Right atrium auricular region (tissue), 2 donors: ENCODE measurements at places on chromosomes 16 and 17. TPM values are rescaled to one million over a fixed set of nuclear protein-coding genes. Genes with fewer than 3 reads are reported as not detected.

CES3 gene
- total RNA-seq = 0.16 TPM

KRT14 gene
- 20.3 TPM for total RNA-seq

C1QTNF8 gene
- total RNA-seq = not detected

USP6 gene
- total RNA-seq = not detected

KRT31 gene
- total RNA-seq = not detected

SRCIN1 gene
- total RNA-seq = 0.52 TPM

GRCh38 chr17:57666201-57666870 is 78.8 kb downstream of the CCDC182 start:
- no peak for DNase-seq
- H3K4me3 ChIP-seq = no peak overlapping the region
- no peak overlapping the region for H3K27ac ChIP-seq
- H3K4me1 ChIP-seq = no peaks in the 10 kb centered on the region

DNA sequence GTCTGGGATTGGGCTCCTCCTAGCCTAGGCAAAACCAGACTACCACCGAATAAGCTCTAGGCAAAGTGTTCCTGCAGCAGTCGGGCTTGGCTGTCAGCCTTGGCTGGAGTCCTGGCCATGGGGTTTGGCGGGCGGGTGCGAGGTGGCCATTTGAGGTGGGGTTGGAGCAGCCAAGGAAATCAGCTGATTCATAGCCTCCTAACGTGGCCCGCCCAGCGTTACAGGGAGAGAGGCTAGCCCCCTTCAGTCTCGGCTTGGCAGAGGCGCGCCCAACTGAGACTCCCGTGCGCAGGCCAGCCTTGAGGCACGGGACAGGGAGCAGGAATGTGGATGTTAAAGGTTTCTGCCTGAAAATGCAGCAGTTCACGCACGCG is 1.9 kb downstream of the PMP22 start:
- no peaks in the 10 kb centered on the region for H3K27me3 ChIP-seq
- H3K36me3 ChIP-seq = peaks cover 17% of the 10 kb centered on the region
- H3K4me1 ChIP-seq = no peaks in the 10 kb centered on the region
- peak overlapping the region; percentile 97 for H3K27ac ChIP-seq
- peak overlapping the region; percentile 60 for H3K4me3 ChIP-seq
- peak; percentile 96 for DNase-seq

GRCh38 chr17:33166472-33166871 is 126.6 kb downstream of the ASIC2 start:
- no peaks in the 10 kb centered on the region for H3K27me3 ChIP-seq
- H3K4me3 ChIP-seq = no peak overlapping the region
- H3K4me1 ChIP-seq = peaks cover 18% of the 10 kb centered on the region
- no peaks in the 10 kb centered on the region for H3K36me3 ChIP-seq

DNA sequence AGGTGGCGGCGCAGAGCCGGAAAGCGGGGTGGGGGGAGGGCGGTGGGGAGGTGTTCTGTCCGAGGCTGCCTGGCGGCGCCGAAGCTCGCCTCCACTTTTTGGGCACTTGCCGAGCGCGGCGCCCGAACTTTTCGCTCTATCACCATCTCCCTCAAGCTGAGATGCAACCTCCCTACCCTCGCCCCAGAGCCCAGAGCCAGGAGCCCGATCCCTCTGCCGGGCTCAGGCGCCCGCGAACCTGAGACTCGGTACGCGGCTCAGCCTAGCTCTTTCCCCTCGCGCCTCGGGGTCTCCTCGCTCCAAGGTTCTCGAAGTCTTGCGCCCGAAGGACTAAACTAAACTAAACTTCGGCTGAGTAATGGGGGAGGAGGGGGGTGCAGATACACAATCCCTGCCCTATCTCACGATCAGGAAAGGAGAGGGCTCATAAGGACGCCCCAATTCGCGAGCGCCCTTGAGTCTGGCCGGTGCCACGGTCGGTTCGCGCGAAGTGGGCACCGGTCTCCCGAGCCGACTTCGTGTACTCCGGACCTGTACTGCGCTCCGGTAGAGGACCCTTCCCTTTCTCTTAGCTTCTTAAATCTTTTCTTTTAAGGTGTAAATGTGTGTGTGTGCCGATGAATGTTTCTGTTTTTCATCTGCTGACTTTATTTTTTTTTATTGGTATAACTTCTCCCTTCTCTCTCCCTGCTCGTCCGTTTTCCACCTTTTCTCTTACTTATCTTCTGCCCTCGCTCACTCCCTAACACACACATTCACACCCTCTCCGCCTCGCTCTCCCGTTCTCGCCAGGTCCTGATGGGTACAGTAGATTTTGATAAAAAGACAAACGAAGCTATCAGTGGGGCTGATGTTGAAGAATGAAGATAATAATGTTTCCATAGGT is 1.9 kb upstream of the SALL1 start:
- no peak overlapping the region for H3K27ac ChIP-seq
- no peaks in the 10 kb centered on the region for H3K4me1 ChIP-seq
- H3K27me3 ChIP-seq = peaks cover 17% of the 10 kb centered on the region
- H3K4me3 ChIP-seq = peak overlapping the region; percentile 26
- DNase-seq = no peak
- no peaks in the 10 kb centered on the region for H3K36me3 ChIP-seq

DNA sequence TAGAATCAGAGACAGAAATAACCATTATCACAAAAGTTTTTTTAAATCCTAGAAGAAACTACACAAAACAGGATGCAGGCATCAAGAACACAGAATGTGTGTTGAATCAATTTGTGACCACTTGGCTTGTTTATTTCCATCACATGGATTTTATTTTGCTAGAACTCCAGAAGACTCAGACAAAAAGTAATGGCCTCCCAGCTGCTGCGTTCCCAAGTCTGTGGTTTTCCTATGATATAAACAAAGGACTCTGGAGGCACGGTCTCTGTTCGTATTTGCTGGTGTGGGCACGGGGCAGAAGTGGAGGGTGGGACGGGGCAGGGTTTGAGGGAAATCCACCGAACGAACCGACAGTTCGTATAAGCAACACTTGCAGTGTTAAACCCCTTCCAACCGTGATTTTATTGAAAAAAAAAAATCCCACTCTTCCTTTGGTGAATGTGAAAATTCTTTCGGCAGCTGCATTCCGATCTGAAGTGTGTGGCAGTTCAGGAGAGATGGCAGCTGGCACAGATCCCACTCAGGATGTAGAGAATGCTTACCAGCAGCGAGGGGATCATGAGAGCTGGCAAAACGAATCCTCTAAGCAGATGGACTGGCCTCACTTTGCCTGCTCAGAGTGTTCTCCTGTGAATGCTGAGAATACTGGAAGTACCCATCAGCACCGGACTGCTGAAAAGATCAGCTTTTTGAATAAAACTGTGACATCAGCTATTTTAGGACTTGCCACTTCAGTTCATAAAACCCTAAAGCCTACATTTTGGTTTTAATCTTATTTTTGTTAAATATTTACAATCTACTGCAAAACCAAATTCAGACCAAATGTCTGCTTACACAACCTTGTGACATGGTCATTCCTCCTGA is 165.2 kb downstream of the VPS53 start:
- H3K4me3 ChIP-seq = no peak overlapping the region
- H3K4me1 ChIP-seq = no peaks in the 10 kb centered on the region
- DNase-seq = no peak
- peaks cover 17% of the 10 kb centered on the region for H3K36me3 ChIP-seq
- no peak overlapping the region for H3K27ac ChIP-seq

GRCh38 chr16:74201576-74201975 is 95.0 kb upstream of the PSMD7 start:
- no peak overlapping the region for H3K4me3 ChIP-seq
- no peaks in the 10 kb centered on the region for H3K36me3 ChIP-seq
- no peaks in the 10 kb centered on the region for H3K27me3 ChIP-seq
- DNase-seq = no peak
- H3K4me1 ChIP-seq = no peaks in the 10 kb centered on the region

DNA sequence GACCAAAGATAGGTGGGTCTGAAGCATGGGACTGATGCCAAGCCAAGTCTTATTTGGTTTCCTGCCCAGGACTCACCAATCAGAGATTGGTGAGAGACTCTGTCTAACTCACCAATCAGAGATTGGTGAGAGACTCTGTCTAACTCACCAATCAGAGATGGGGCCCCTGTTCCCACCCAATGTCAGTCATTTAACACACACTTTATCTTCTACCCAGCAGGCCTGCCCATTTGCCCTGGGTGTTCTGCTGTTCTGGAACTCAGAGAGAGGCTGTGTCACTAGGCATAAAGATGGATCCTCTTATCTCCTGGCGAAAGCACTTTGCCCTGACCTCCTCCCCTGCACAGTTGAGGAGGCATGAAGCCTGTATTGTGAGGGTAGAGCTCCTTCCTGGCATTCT is 5.4 kb upstream of the RHOT1 start:
- no peak overlapping the region for H3K27ac ChIP-seq
- no peaks in the 10 kb centered on the region for H3K36me3 ChIP-seq
- DNase-seq = no peak
- no peaks in the 10 kb centered on the region for H3K27me3 ChIP-seq
- H3K4me3 ChIP-seq = no peak overlapping the region

DNA sequence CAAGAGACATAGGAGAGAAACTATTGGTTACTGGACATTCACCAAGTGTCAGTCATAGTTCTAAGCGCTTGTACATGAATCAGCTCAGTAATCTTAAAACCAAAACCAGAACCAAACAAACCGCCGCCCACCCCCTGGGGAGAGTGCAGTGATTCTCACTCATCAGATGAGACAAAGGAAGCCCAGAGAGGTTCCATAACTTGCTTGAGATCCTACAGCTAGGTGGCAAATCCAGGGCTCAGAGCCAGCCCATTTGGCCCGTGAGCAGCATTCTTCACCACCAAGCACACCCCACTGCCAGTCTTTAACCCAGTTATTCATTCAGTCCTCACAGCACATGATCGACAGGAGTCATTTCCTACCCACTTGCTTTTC is 37.2 kb upstream of the RGS9 start:
- H3K4me1 ChIP-seq = peaks cover 16% of the 10 kb centered on the region
- DNase-seq = no peak
- no peaks in the 10 kb centered on the region for H3K27me3 ChIP-seq
- no peak overlapping the region for H3K4me3 ChIP-seq

DNA sequence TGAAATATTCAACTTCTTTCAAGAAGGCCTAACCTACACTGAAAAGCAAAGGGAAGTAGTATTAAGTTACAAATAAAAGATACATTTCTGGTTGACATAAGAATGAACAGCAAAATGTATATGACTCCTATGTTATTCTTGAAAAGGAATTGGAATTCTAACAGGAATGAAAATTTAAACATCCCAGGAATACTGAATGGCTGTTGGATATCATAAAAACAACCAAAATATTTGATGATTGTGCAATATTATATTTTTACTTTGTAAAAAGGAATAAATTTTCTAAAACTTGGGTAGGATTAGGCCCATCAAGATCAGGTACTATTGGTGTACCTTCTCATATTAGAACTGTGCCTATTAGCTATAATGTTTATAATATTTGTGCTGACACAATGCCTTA is 50.0 kb downstream of the CYB5B start:
- no peak overlapping the region for H3K4me3 ChIP-seq
- H3K27ac ChIP-seq = no peak overlapping the region
- no peak for DNase-seq
- no peaks in the 10 kb centered on the region for H3K4me1 ChIP-seq
- no peaks in the 10 kb centered on the region for H3K27me3 ChIP-seq

GRCh38 chr17:34793231-34793908 is 167.9 kb downstream of the CCT6B start:
- DNase-seq = no peak
- H3K4me3 ChIP-seq = no peak overlapping the region
- H3K27ac ChIP-seq = no peak overlapping the region
- no peaks in the 10 kb centered on the region for H3K4me1 ChIP-seq
- H3K27me3 ChIP-seq = no peaks in the 10 kb centered on the region
- no peaks in the 10 kb centered on the region for H3K36me3 ChIP-seq

GRCh38 chr16:85377388-85378144 is 235.6 kb upstream of the GSE1 start:
- H3K27me3 ChIP-seq = no peaks in the 10 kb centered on the region
- no peaks in the 10 kb centered on the region for H3K36me3 ChIP-seq
- no peak for DNase-seq

GRCh38 chr16:81866820-81867440 is 87.8 kb downstream of the PLCG2 start:
- H3K4me3 ChIP-seq = no peak overlapping the region
- DNase-seq = peak; percentile 64
- no peaks in the 10 kb centered on the region for H3K36me3 ChIP-seq
- H3K27ac ChIP-seq = peak overlapping the region; percentile 12
- no peaks in the 10 kb centered on the region for H3K27me3 ChIP-seq
- H3K4me1 ChIP-seq = no peaks in the 10 kb centered on the region

DNA sequence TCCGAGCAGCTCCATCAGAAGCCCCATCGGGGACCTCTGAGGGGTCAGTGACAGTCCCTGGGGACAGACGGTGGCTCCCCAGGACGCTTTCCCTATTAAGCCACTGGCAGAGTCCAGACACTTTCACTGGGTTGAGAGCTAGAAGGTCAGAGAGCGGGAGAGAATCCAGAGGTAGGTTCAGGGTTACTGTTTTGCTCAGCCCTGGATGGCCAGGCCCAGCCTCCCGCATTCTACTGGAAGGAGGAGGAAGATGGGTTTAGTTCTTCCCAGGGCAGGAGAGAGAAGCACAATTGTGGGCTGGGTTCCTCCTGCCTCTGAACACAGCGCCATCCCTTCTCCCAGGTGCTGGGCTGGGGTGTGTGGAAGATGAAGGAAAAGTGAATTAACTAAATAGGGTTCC is 452.8 kb downstream of the SLC39A11 start:
- H3K4me1 ChIP-seq = no peaks in the 10 kb centered on the region
- no peak for DNase-seq
- H3K36me3 ChIP-seq = no peaks in the 10 kb centered on the region
- H3K27me3 ChIP-seq = no peaks in the 10 kb centered on the region

DNA sequence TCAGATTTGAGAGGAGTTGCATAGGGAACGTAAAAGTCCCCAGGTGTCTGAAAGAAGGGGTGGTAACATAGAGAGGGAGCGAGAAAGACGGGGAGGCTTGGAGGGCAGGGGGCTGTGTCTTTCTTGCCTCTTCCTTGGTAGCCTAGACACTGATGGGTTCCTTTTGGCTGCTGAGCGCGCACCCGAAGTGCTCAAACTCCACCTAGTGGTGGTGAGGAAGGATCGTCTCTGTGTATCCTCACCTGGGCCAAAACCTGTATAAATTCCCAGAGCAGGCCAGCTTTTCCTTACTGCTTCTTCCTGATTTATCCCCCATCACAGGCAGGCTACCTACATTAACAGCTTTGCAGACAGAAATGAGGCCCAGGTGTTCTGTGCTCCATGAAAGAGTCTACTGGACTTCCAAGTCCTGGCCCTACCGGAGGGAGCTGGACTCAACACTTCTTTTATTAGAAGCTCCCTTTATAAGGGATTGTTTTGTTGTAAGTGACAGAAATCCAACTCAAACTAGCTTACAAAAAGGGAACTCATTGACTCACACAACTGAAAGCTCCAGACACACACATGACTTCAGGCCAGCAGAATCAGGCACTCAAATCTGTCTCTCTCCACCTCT is 5.5 kb upstream of the SLC25A35 start:
- no peaks in the 10 kb centered on the region for H3K36me3 ChIP-seq
- no peak overlapping the region for H3K4me3 ChIP-seq
- DNase-seq = peak; percentile 66
- H3K4me1 ChIP-seq = no peaks in the 10 kb centered on the region
